ENCODE measurements at places on chromosomes 12 and 14.
A peak's percentile ranks its signal among the peaks of the same experiment; 100 is the strongest.

DNA sequence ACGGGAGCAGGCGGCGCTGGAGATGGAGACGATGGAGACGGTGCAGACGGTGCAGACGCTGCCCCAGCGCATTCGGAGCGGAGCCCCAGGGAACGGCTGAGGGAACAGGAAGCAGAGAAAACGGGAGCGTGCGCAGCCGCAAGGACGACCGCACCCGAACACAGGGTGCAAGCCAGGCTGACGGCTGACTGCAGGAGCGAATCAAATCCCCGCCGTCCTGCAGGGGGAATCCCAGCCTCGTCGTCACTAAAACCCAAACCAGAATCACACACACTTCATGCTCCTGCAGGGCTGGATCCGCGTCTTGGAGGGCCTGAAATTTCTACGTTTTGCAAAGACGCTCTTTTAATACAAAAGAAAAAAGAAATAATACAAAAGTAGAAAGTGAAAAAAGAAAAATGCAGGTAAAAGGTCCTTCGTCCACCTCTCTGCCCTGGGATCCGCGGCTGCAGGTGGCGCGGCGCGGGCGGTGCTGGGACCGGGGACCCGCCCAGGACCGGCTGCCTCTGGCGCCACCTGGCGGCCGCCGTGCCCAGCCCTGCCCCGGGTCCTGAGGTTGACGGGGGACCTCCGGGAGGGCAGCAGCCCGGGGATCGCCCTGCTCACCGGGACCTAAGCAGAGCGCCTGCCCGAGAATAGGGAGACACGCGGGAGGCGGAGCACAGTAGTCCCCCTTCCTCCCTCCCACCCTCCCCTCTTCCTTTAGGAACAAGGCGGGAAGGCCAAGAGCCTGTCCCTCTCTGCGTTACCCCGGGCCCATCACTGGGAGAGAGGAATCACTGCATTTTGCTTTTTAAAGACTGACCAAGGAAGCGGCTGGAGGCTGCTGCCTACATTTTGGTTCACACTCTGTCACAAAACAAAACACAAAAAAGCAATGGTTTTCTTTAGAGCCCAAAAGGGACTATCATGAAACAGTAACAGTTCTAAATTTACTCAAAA is 20.1 kb downstream of the STX2 start:
- DNase-seq: peak; percentile 45

DNA sequence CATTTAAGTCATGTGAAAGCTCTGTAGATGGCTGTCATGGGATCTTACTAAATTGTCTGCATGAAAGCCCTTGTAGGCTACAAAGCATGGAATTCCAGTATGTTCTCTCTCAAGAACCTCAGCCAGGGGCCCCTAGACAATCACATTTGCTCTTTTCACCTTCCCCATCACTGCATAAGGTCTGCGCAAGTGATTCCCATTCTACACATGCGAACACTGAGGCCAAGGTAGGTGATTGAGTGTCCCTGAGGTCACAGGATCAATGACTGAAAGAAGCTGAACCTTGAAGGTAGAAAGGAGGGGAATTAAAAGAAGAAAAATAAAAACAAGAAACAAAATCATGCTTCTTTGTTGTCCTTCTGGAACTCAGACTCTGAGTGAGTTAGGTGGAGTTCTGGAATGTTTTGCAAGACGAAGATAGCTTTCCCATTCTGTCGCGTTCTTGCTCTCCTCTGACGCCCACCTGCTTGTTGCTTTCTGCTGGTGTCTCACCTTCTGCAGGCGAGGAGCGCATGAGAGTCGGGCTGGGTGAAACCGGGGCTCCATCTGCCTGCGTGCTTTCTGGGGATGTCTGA is 79.9 kb downstream of the SPRING1 start:
- DNase-seq: no peak

GRCh38 chr14:99773521-99774497 is 19.4 kb upstream of the EML1 start:
- no peak for DNase-seq

DNA sequence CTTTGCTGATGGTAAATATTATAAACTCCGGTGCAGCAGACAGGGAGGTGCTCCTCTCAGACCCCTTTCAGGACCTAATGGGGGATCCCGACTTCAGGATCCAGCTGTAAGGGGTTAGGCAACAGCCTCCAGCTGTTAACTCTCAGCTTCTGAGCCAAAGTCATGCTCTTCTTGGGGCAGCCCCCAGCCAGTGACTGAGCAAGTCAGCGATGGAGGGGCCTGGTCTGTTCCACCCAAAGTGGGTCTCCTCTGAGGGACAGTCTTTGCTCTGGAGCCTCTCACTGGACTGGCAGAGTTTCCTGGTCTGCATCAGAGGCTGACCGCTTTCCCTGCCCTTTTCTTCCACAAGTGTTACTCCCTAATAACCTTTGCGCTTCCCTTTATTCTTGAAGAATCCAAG is 184.2 kb upstream of the DIO3 start:
- no peak for DNase-seq

GRCh38 chr12:103956509-103957027 is 9.1 kb upstream of the TDG start:
- no peak for DNase-seq

DNA sequence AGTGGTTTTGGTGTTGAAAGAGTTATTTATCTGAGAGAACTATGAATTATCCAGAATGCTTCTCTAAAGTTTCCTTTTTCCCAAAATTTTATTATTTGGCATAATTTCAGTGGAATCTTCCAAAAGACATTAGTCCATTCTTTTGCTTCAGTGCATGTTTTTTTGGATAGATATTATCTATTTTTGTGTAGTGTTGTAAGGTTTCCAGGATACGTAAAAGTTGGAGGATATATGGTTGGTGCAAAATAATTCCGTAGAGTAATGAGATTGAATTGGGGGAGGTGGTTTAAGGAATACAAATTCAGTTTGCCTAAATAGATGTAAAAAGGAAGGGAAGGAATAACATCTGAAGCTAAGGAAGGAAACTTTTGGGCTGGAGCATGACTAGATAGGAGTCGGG is 186.6 kb downstream of the RGS6 start:
- DNase-seq: no peak

- no peak for DNase-seq
Measured at GRCh38 chr12:49696723-49697122, 10.5 kb downstream of the FMNL3 start.

GRCh38 chr12:70785896-70786295 is 134.6 kb downstream of the PTPRR start:
- DNase-seq: no peak

- DNase-seq: no peak
Measured at GRCh38 chr12:123815968-123816367, 53.9 kb downstream of the DNAH10 start.

DNA sequence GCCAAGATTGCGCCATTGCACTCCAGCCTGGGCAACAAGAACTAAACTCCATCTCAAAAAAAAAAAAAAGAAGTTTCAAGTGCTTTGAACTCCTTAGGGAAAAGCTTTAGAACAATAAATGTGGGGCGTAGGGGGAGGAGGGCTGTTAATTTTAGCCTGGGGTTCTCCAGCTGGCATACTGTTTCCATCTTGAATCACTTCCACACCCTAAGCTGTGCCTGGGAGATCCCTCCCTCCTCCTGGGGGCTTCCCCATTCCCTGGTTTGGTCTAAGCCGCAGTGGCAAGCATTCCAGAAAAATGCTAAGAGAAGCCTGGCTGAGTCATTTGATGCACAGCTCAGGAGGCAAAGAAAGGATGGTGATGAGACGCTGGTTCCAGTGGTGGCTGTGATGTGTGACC is 2.3 kb upstream of the ZNF384 start:
- no peak for DNase-seq

GRCh38 chr14:28745176-28745575 is 21.4 kb upstream of the FOXG1 start:
- no peak for DNase-seq

- DNase-seq: peak; percentile 40
Measured at GRCh38 chr14:89720741-89721729, 233.5 kb downstream of the EFCAB11 start.

GRCh38 chr14:89489761-89490437 is 72.9 kb upstream of the FOXN3 start:
- no peak for DNase-seq

GRCh38 chr14:84937016-84937415 is 592.9 kb upstream of the FLRT2 start:
- no peak for DNase-seq

DNA sequence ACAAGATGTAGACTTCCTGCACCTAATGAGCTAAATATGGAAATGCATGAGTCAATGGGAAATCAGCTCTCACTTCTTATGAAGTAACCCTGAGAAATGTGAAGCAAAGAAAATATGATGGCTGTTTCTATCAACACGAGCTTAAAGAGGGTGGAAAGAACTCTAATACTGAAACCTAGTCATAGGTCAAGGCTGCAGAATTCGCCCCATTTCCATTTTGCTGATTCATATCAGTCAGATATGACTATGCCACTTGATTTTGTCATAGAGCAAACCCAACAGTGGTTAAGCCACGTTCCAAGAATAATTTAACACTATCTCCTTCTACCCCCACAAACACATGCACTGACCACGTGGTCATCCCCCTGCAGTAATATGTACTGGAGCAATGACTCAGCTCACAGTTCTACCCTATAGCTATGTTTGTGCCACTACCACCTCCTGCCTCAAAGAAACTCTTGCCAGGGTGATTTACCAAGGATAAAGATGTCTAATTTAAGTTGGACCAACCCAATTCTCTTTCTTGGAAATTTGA is 157.5 kb downstream of the TMTC3 start:
- DNase-seq: no peak

- DNase-seq: no peak
Measured at GRCh38 chr14:60485057-60485597, 736 bp downstream of the C14orf39 start.

GRCh38 chr12:129848876-129849275 is 54.9 kb downstream of the TMEM132D start:
- DNase-seq: no peak

GRCh38 chr12:41932470-41932991 is 212.1 kb downstream of the GXYLT1 start:
- no peak for DNase-seq

DNA sequence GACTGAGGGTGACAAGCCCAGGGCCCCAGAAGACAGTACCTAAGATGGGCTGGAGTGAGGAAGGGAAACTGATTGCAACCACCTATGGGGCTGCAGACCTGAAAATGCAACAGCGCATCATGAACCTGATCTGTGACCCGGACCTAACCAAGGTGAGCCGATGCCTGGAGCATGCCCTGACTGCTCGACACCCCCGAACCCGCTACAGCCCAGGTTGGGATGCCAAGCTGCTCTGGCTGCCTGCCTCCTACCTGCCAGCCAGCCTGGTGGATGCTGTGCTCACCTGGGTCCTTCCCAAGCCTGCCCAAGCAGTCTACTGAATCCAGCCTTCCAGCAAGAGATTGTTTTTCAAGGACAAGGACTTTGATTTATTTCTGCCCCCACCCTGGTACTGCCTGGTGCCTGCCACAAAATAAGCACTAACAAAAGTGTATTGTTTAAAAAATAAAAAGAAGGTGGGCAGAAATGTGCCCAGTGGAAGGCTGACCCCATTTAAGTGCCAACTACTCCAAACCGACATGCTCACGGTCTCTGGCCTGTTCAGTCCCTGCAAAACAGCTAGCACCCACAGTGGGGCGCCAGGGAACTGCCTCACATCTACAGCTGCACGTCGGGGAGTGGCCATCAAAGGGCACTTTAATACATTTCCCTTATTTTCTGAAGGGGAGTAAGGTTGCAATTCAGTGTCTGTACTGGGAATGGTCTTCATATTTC is 4.2 kb downstream of the RDH5 start:
- no peak for DNase-seq

DNA sequence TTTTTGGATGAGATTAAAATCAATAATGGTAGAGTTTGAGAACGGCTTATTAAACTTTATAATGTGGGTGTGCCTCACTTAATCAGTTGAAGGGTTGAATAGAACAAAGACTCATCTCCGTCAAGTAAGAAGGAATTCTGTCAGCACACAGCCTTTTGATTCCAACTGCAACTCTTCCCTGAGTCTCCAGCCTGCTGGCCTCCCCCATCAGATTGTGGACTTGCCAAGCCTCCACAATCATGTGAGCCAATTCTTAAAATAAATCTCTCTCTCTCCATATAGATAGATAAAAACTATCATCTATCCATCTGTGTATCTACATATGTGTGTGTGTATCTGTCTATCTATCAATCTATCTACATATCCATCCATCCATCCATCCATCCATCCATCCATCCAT is 127.4 kb upstream of the BTG1 start:
- no peak for DNase-seq

GRCh38 chr12:28975564-28976340 is 173.3 kb upstream of the FAR2 start:
- DNase-seq: no peak

- no peak for DNase-seq
Measured at GRCh38 chr14:60905923-60906322, 75.0 kb downstream of the TRMT5 start.

GRCh38 chr12:62640910-62641448 is 174.4 kb downstream of the MON2 start:
- no peak for DNase-seq

DNA sequence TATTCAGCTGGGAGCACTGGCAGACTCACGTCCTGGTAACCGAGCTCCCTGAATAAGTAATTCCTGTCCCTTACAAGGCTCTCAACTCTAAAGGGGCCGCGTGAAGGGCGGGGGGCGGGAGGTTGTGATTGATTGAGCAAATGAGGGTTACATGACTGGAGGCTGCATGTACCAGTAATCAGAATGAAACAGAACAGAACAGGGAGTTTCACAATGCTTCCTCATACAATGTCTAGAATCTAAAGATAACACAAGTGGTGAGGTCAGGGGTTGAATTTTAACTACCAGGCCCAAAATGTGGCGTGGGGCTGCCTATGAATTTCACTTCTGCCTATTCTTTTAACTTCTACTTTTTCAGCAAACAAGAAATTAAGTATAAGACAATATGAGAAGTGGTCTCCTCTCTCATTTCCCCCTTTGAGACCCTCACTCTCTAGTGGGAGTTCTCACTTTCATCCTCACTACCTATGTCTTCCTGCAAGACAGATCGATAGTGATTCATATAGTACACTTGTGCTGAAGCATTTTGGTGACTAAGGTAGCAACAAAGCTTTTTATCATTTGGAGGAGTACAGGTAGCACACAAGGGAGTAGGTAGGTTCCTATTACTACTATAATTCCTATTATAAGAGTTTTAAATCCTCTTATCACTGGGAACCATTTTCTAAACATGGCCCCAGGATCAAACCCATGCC is 239.8 kb downstream of the KTN1 start:
- no peak for DNase-seq
